ENCODE measurements at places on chromosomes 1 and 21.

DNA sequence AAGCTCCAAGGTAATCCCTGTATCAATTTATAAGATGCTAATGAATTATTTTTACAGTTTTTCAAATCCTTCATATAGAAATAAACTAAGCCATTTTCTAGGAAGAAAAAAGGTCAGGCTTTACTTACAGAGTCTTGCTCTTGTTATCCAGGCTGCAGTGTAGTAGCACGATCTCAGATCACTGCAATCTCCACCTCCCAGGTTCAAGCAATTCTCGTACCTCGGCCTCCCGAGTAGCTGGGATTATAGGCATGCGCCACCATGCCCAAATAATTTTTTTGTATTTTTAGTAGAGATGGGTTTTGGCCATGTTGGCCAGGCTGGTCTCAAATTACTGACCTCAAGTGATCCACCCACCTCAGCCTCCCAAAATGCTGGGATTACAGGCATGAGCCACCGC lies 27.0 kb downstream of the RERE start:
- DNase-seq, result no peak

DNA sequence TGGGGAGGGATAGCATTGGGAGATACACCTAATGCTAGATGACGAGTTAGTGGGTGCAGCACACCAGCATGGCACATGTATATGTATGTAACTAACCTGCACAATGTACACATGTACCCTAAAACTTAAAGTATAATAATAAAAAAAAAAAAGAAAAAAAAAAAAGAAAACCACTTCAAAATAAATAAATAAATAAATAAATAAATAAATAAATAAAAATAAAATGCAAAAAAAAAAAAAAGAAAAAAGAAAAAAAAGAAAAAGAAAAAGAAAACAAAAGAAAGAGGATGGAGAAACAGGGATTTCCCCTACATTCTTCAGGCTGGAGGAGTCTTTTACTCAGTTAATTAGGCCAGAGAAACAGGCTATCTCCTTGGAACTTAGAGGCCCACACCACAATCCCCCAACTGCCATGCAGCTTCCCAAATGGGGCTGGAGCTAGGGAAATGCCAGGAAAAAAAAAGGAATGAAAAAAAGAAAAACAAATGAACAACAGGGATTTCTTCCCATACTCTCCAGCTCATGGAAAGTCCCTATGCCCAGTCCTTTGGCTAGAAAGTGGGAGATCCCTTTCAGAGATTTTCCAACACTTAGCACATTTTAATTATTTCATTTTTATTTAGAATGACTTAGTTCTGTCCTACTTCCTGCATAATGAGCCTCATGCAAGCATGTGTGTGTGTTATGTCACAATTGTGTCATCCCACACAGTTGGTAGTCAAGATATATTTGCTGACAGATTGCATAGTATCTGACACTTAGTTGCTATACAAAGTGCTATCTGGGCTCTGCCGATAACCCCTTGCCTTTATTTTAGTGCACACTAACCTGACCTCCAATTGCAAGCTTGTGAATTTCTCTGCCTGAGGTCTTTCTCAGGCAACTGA lies 486.4 kb downstream of the PLPP3 start:
- no peak for DNase-seq

DNA sequence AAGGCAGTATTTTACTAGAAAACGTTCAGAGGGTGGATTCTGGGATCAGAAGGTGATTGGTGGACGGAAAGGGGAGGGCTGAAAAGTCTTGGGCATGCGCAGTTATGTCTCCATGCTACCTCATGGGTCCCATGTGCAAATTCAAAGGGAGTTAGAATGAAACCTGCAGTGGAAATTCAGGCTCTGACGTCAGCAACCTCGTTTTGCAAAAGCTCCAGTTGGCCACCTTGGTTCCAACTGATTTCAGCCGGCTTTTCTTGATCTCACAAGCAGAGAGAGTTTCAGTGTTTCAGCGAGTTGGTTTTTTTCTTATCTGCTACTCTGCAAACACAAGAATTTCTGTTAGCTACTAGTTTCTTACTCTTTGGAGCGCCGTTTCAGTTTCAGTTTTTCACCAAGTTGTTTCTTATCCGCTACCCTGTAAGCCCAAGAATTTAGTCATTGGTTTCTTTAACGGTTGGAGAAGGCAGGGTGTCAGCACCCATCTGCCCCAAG lies 69.8 kb upstream of the PGBD5 start:
- DNase-seq, result peak; percentile 17

DNA sequence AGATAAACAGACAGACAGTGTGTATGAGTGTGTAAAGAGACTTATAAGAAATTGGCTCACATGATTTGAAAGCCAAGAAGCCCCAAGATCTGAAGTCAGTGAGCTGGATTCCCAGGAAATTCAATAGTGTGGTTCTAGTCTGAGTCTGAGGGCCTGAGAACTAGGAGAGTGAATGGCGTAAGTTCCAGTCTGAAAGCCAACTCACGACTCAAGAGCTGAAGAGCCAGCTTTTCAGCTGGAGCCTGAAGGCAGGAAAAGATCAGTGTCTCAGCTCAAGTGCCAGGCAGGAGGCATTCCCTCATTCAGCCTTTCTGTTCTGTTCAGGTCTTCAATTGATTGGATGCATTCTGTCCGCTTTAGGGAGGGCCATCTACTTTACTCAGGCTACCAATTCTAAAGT lies 257.2 kb downstream of the PLPP3 start:
- no peak for DNase-seq

GRCh38 chr1:55828044-55828443 lies 612.9 kb upstream of the USP24 start:
- DNase-seq, result peak; percentile 56

- DNase-seq, result no peak
Measured at GRCh38 chr1:22807340-22807739, 96.7 kb downstream of the EPHB2 start.

DNA sequence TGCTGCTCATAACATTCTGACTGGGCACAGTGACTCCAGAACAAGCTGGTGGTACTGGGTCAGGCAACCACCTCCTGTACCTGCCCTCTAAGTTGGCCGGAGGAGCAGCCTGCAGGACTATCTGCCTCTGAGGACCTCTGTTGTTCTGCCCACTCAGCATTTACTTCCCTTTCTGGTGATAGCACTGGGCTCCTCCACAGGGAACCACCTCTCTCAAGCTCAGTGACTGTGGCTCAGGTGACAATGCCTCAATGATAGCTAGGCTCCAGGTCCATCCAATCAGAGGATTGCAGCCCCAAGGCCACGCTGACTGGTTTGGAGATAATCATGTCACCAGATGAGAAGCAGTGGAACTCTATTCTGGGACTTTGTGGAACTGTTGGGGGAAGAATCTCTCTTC lies 15.8 kb downstream of the SLC41A1 start:
- no peak for DNase-seq

DNA sequence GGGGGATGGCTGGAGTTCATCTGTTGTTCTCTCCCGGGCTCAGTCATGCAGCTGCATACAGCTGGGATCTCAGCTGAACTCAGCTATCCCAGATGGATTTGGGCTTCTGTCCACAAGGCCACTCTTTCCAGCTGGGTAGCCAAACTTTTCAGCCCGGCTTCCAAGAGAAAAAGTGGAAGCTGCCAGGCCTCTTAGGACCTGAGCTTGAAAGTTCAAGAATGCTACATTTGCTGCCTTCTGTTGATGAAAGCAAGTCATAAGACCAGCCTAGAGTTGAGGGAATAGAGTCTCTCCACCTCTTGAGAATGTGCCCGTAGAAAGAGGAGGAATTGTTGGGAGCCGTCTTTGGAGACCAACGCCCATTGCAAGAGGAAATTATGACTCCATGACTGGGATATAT lies 95.3 kb downstream of the C1orf21 start:
- no peak for DNase-seq

GRCh38 chr1:187817782-187818181 lies 989.0 kb downstream of the PLA2G4A start:
- no peak for DNase-seq

- no peak for DNase-seq
Measured at GRCh38 chr1:16326833-16327404, 25.4 kb downstream of the FBXO42 start.

DNA sequence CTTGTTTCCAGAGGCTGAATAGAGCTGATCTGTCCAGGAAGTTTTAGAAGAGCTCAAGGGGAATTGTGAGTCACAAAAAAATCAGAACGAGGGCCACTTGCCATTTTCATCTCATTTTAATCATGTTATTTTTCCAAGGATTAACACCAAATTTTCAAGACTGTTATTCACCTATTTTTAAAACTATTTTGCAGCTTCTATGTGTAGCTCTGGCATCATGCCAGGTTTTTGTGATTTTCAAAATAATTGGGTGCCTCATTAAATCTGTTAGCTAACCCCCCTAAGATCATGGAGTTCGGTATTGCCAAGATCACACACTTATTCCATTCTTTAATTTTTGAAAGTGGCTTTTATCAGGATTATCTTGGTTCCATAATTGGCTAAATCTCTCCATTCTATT lies 90.9 kb downstream of the RGS7 start:
- no peak for DNase-seq

- no peak for DNase-seq
Measured at GRCh38 chr1:211371406-211372105, 44.9 kb downstream of the TRAF5 start.

DNA sequence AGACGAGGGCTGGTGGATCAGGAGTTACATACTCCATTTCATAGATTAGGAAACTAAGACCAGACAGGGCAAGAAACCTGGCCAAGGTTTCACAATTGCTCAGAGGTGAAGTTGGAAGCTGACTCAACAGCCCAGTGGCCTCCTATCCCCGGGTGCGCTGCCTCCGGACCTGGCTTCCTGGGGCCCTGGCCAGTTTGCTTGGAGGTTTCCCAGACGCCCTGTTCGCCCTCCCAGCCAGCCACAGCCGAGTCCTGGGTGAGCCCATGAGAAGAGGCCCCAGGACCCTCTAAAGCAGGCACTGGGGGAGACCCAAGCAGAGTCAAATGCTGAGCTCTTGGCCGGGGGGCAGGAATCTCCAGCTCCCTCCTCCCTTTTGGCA lies 180.1 kb downstream of the ZBTB18 start:
- peak; percentile 16 for DNase-seq

GRCh38 chr1:212423879-212424278 lies 8.8 kb upstream of the NENF start:
- no peak for DNase-seq

GRCh38 chr1:232017057-232017456 lies 390.5 kb downstream of the DISC1 start:
- DNase-seq, result no peak

DNA sequence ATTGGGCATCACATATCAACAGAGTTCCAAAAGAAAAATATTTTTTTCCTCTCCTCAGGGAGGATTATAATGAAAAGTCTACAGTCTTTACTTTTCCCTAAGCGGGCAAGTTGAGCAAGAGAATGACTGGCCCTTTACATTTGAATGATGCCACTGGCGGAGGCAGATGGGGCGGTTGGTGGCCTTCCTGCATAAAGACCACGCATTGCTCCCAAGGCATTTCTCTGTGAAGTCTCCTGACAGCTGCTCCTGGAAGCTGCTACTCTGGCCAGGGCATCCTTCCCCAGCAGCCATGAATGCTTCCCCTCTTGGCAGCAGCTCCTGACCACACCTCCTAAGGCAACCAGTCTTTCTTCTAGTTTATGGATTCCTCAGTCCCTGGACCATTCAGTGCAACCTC lies 161.1 kb upstream of the RRP15 start:
- no peak for DNase-seq

DNA sequence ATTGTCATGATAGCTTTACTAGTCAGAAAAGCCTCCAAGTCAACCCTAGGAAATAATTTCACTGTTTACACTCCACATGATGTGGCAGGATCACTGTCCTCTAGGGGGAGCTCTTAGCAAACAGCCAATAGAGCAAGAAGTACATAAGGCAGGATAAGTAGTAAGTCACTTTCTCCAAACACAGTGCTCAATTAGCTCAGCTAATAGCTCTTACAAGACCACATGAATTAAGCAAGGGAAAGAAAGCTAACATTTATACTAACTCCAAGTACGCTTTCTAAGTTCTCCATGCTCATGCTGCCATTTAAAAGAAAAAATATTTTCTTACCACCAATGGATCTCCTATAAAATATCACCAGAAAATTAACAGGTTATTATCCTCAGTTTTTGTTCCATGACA lies 66.9 kb upstream of the LRIF1 start:
- DNase-seq, result peak; percentile 68

GRCh38 chr1:162235241-162235800 lies 141.3 kb downstream of the SPATA46 start:
- peak; percentile 83 for DNase-seq

DNA sequence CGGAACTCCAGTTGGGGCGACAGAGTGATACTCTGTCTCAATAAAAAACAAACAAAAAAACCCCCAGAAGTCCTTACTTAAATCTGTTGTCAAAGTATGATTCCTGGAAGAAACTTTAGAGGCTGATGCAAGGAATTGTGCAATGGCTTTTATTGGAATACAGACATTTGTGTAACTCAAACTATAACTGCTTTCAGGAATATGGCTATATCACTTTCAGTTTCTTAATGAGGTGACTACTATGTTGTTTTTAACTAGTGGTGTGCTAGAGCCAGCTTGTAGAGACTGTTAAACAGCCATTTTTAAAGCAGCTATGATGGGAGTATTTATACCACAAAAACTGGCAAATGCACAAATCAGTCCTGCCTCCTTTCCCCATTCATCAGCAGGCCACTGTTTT lies 22.7 kb upstream of the DNAJC28 start:
- no peak for DNase-seq

DNA sequence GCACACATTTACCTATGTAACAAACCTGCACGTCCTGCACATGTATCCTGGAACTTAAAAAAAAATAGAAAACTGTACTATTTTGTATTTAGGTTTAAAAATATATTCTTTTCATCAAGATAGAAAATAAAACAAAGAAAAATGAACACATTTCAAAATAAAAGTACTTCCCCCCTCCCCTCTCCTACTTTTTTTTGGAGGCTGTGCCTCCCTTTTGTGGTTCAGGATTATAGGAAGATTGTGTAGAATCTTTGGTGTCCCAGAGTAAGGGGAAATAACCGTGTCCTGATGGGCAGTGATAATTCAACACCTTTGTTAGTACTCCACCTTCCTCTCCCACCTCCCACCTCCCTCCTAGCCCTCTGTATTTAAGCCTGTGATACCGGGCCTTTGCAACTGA lies 40.1 kb downstream of the TRIM62 start:
- no peak for DNase-seq

Data from EL (cell line).